ENCODE measurements at places on chromosomes 3 and 15.

DNA sequence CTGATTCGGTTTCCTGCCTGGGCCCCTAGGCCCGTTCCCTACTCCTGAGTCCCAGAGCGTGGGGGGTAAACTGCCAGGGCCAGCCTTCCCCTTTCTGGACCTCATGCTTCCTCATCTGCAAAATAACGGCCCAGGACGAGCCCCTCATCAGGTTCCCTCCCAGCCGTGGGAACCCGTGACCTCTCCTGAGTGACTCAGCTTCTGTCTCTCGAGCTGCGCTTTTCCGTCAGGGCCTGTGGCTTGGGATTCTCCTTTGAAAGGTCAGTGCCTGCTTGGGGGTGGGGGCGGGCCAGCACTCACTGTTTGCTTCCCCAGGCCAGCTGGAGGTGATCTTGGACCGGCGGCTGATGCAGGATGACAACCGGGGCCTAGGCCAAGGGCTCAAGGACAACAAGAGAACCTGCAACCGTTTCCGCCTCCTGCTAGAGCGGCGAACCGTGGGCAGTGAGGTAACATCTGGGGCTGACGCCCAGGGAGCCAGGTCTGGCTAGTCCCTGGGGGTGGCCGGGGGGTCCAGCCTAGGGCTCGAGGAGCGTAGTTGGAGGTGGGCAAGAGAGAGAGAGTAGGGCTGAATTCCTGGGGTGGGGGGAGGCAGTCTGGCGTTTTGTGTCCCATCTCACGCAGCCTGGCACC lies 12.8 kb downstream of the MAN2A2 start:
- peak; percentile 95 for DNase-seq

DNA sequence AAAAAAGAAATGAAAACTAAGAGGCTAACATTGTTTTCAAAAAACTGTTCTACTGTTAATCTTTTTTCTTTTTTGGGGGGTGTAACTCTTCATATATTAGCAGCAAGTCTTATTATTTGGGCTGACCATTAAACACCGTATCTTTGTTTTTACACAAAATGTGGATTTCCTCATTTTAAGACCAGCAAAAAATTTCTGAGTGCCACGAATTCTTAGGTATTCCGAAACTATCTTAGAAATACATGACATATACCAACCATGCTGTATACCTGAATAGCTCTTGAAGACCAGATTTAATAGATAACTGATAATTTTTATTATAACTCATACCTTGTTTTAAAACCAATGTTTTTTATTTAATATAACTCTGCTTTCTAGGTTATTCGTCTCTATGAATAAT lies 620 bp upstream of the TTC23 start:
- peak; percentile 12 for DNase-seq

GRCh38 chr15:70762469-70763119 lies 764 bp downstream of the UACA start:
- DNase-seq, result peak; percentile 36

GRCh38 chr15:71301958-71302621 lies 186.8 kb downstream of the THSD4 start:
- DNase-seq, result no peak

DNA sequence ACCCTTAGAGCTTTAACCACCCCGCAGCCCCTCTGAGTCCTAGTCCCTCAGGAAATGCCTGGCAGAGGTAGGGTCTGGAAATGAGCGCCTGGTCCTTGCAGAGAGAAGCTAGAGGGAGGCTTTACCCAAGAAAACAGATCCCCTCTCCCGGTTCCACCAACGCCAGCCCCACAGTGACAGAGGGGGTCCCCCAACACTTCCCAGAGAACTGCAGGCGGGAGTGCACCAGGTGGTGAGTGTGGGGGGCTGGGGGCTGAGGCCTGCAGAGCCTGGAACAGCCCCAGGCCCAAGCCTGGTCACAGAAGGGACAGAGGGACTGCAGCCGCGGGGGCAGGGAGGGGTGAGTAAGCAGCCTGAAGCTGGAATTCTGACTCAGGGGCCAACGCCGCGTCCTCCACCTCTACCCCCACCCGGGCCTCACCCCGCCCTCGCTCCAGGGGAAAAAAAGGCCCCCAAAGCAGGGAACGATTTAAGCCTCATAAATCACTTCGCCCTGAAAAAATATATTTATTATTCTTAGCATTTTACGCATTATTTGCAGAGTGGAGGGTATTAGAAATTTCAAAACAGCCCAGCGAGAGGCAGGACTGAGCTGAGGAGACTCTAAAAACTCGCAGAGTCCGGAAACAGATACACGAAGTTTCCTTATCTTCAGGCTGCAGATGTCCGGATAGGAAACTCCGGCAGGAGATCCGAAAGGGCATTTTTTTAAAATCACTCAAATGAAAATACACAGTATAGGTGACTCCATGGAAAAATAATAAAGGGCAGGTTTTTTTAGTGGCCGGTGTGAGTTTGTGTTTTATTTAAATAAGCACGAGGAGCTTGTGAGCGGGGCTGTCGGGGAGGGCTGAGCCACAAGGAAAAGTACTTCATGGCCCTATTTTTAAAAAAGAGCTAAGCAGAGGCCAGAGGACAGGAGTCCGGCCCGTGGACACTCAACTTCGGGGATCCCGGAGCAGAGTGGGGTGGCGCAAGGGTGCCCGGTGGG lies 10.0 kb downstream of the GATA2 start:
- DNase-seq, result peak; percentile 63

DNA sequence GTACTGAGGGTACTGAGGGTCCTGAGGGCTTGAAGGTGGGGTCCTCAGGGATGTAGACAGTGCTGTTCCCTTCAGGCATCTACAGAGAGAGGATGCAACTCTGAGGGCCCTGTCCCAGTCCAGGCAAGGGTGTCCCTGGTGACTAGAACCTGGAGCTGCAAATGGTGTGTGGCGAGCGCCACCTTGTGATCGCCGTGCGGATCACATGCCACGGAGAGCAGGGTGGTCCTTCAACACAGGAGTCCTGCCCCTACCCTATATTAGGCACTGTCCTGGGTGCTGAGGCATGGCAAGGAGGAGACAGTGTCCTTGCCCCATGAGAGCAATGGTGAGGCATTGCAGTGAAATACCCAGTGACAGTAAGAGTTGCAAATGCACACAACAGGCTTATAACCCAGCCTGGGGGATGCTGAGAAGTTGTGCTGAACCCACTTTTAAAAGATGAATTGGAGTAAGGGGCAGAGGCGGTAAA lies 23.6 kb downstream of the RHCG start:
- DNase-seq, result peak; percentile 70

DNA sequence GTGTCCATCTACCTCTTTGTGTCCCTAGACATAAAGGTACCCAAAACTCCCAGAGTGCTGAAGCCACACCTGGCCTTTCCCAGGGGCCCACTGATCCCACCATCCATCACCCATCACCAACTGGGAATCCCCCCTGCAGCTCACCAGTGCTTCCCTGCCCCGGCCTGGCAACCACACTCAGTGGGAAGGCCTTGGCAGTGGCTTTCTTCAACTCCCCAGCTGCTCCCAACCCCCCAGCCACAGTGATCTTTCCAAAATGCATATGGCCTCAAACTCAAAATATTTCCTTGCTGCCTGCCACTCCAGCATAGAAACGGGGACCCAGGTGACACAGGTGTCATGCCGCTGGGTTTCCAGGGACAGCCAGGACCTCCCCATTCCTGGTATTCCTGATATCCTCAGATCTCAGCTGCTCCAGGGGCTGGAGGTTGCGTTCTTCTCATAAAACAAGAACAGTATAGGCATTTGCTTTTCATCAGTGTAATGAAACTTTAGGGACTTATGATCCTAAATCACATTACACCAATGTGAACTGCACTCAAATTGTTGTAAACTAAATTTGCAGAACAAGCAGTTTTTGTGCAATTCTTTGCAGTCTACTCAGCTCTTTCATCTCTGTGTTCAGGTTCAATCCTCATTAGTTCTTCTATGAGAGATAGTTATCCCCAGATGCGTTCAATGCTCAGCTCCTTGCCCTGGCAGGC lies 1.3 kb downstream of the OCA2 start:
- DNase-seq, result no peak

DNA sequence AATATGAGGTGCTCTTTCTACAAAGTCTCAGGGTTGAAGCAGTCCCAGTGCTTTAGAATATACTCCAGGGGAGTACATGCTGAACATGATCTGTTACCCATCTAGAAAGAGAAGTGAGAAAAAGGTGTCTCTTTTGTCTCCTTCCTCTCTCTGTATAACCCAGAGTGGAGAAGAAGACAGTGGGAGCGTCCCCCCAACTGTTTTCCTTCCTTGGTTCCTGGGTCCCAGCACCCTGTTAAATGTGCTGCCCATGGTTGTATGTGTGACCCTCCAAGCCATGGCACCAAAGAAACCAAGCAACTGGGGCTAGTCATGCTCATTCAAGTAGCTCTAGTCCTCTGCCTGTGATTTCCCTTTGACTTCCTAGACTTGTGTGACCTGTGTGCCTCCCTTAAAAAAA lies 683.7 kb downstream of the TBL1XR1 start:
- no peak for DNase-seq

- peak; percentile 52 for DNase-seq
Observed at GRCh38 chr3:112967828-112968227, 7.1 kb downstream of the CD200R1 start.

GRCh38 chr3:31022716-31023115 lies 128.3 kb upstream of the GADL1 start:
- no peak for DNase-seq
